ENCODE measurements at places on chromosomes 16 and 17. TPM values are rescaled to one million over a fixed set of nuclear protein-coding genes. Genes with fewer than 3 reads are reported as not detected.

Gene ANKRD40CL
- not detected for total RNA-seq

Gene GRAPL
- 2.5 TPM for total RNA-seq

Gene TSPOAP1
- 14.6 TPM for total RNA-seq

Gene KRT32
- total RNA-seq = not detected

Gene TBX6
- 0.54 TPM for total RNA-seq

Gene EFNB3
- total RNA-seq = 0.28 TPM

Gene PRSS33
- total RNA-seq = not detected

Gene PRAC1
- 9.1 TPM for total RNA-seq

Gene HOXB1
- total RNA-seq = 0.27 TPM

Gene ACSM5
- 3.1 TPM for total RNA-seq

Gene MT4
- total RNA-seq = not detected

Gene CLEC19A
- total RNA-seq = not detected

Gene GHDC
- total RNA-seq = 76.0 TPM

Gene MYO15B
- total RNA-seq = 33.9 TPM

Gene GAN
- total RNA-seq = 12.5 TPM

GRCh38 chr16:27230562-27231001, 27.3 kb downstream of the KDM8 start:
- no peak overlapping the region for H3K4me3 ChIP-seq
- H3K27ac ChIP-seq = no peak overlapping the region
- peaks cover 51% of the 10 kb centered on the region for H3K36me3 ChIP-seq
- H3K27me3 ChIP-seq = no peaks in the 10 kb centered on the region

GRCh38 chr16:16908077-16908476, 529.1 kb downstream of the NPIPA7 start:
- H3K4me1 ChIP-seq = no peaks in the 10 kb centered on the region

DNA sequence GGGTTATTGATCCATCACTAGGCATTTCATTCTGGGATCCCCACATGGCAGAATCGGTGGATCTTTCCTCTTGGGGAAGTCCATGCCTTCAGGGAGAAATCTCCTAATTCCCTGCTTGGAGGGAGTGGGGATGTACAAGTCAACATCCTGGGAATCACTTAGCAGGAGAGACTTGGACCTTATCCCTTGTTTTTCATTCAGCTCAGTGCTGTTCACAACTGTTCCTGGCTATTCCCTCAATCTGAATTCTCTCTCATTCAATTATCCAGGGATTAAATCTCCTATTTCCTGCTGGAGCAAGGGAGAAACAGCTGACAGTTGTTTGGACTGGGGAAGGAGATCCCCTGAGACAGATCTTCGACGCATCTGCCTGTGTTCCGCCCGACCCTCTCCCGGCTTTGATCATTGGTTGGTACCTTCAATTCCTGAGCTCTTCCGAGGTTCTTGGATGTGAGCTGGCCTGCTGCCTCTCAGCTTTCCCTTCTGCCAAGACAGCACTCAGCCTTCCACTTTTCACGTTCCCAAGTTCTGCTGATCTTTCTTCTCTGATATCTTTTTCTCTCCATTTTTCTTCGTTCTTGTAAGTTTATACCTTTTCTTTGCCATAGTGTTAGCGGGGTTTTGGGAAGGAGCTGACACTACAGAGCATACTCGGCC, 115.4 kb upstream of the GNAO1 start:
- H3K27ac ChIP-seq = no peak overlapping the region
- H3K4me1 ChIP-seq = no peaks in the 10 kb centered on the region
- DNase-seq = no peak
- H3K4me3 ChIP-seq = no peak overlapping the region
- no peaks in the 10 kb centered on the region for H3K27me3 ChIP-seq

GRCh38 chr17:65430209-65430833, 131.1 kb downstream of the AXIN2 start:
- no peaks in the 10 kb centered on the region for H3K27me3 ChIP-seq
- no peak overlapping the region for H3K27ac ChIP-seq
- no peaks in the 10 kb centered on the region for H3K4me1 ChIP-seq
- no peak overlapping the region for H3K4me3 ChIP-seq

DNA sequence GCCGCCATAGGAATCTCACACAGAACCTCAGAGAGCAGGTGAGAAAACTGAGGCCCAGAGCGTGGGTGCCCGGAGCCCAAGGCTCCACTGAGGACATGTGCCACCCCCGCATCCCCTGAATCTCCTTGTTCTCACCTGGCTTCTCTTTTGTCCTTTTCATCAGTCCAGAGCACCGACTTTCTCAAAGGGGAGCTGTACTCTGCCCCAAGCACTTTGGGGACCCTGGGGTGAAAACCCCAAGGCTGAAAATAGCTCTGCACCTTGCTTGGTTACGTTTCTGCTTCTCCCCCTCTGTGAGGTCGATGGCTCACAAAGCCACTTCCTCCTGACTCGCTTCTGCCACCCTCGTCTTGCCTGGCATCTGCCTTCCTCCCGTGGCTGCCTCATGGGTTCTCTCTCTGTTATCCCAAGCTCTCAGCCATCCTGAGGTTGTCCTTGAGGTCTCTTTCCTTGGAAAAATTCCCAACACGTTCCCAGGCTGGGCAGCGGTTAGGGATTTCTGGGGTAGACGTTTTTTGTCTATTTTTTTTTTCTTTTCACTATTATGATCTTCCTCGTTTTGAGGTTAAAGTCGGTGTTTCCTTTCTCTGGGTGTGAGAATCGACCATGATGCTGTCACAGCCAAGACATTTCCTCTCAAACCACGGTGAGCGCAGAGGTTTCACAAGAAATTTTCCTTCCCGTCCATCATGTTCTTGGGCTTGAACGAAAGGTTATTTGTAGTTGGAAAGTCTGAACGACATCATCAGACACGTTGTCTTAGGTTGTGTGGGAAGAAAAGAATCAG, 37.2 kb downstream of the IRF8 start:
- H3K4me3 ChIP-seq = no peak overlapping the region
- H3K27ac ChIP-seq = no peak overlapping the region
- no peaks in the 10 kb centered on the region for H3K4me1 ChIP-seq
- no peak for DNase-seq
- H3K36me3 ChIP-seq = no peaks in the 10 kb centered on the region
- H3K27me3 ChIP-seq = peaks cover 5% of the 10 kb centered on the region

DNA sequence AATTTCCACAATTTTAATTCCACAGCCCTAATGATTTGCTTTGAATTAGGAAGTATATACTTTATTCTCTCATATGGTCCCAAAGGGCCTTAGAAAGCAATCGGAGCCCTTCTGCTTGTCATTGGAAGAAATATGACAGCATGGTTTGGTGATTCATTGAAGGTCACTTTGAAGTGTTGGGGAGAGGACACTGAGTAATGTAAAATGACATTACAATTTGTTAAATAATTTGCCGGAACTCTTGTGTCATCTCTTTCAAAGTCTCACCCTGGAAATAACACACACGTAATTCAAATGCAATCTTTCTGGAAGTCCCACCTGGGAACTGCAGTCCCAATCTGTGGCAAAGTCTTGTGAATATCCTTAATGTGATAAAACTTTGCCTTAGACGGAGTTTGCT, 59.8 kb downstream of the BMERB1 start:
- no peak overlapping the region for H3K4me3 ChIP-seq
- H3K27ac ChIP-seq = no peak overlapping the region
- H3K36me3 ChIP-seq = no peaks in the 10 kb centered on the region
- H3K4me1 ChIP-seq = peaks cover 16% of the 10 kb centered on the region
- no peaks in the 10 kb centered on the region for H3K27me3 ChIP-seq

DNA sequence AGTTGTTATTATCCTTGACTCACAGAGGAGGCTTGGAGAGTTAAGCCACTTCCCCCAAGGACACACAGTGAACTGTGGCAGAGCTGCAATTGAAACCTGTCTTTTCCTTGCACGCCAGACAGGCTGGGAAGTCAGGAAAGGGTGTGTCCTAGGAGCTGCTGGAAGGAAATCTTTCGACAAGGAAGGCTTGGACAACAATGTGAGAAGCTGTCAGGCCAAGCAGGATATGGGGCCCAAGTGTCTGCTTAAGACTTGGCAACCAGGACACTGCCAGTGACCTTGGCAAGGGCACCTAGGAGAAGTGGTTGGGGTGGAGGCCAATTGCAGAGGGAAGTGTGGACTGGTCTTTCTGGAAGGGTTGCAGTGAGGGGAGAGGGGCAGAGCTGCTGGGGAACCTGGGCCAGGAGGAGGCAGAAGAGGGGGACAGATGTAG, 2.1 kb upstream of the CAMKK1 start:
- no peaks in the 10 kb centered on the region for H3K36me3 ChIP-seq
- peaks cover 50% of the 10 kb centered on the region for H3K4me1 ChIP-seq
- no peaks in the 10 kb centered on the region for H3K27me3 ChIP-seq
- no peak for DNase-seq

- H3K36me3 ChIP-seq = no peaks in the 10 kb centered on the region
- no peak for DNase-seq
- no peak overlapping the region for H3K4me3 ChIP-seq
- H3K27ac ChIP-seq = no peak overlapping the region
- H3K4me1 ChIP-seq = no peaks in the 10 kb centered on the region
Observed at GRCh38 chr16:56067406-56067805, 123.9 kb upstream of the GNAO1 start.

- DNase-seq = no peak
- H3K36me3 ChIP-seq = no peaks in the 10 kb centered on the region
- no peaks in the 10 kb centered on the region for H3K27me3 ChIP-seq
- H3K4me3 ChIP-seq = peak overlapping the region; percentile 99
- H3K4me1 ChIP-seq = peaks cover 31% of the 10 kb centered on the region
Observed at GRCh38 chr17:81832608-81833159, 407 bp downstream of the MCRIP1 start.

- no peak overlapping the region for H3K4me3 ChIP-seq
- peak; percentile 77 for DNase-seq
- peak overlapping the region; percentile 91 for H3K27ac ChIP-seq
- H3K4me1 ChIP-seq = peaks cover 93% of the 10 kb centered on the region
- H3K36me3 ChIP-seq = no peaks in the 10 kb centered on the region
Observed at GRCh38 chr17:82536512-82537201, 17.1 kb downstream of the FOXK2 start.

DNA sequence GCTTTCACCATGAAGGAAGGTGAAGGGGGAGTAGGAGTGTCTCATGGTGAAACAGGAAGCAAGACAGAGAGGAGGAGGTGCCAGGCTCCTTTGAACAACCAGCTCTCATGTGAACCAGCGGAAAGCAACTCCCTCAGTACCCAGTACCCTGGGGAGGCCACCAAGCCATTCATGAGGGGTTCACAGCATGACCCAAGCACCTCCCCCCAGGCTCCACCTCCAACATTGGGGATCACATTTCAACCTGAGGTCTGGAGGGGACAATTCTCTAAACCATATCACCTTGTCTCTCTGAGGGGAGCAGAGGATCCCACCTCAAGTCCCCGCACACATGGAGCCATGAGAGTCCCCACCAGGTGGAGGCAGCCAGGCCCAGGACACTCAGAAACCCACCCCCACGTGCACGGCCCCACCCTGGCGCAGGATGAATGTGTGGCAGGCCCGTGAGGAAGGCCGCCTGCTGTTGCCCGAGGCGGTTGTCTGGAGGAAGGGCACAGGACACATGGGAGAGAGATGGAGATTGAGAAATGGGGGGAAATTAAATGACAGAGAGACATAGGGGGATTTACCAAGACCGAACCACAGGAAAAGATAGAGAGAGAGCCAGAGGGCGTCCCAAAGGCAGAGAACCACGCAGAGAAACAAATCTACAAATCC, 85.9 kb downstream of the TMEM132E start:
- no peaks in the 10 kb centered on the region for H3K27me3 ChIP-seq
- H3K36me3 ChIP-seq = no peaks in the 10 kb centered on the region
- peak; percentile 24 for DNase-seq
- H3K4me1 ChIP-seq = no peaks in the 10 kb centered on the region

GRCh38 chr16:17282247-17282646, 188.5 kb downstream of the XYLT1 start:
- peaks cover 29% of the 10 kb centered on the region for H3K4me1 ChIP-seq
- no peaks in the 10 kb centered on the region for H3K27me3 ChIP-seq
- no peaks in the 10 kb centered on the region for H3K36me3 ChIP-seq
- no peak overlapping the region for H3K4me3 ChIP-seq
- no peak for DNase-seq

DNA sequence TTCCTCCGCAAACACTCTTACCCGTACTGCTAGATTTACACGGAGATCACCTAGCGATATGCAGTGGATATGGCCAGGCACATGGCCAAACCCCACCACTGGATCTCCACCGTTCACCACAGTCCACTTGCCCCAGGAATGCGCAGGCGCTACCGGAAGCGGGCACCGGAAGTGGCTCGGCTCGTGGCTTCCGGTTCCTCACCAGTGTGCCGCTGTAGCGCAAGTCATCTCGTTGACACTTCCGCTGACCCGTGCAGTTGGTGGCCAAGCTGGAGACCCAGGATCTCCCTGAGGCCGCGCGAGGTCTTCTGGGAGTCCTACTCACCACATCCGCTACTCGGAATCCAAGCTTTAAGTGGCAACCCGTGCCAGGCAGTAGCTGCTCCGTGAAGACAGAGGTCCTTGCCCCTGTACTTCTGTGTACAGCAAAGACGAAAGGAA, 11.5 kb downstream of the ZNF597 start:
- peaks cover 7% of the 10 kb centered on the region for H3K36me3 ChIP-seq
- no peaks in the 10 kb centered on the region for H3K27me3 ChIP-seq
- peak overlapping the region; percentile 37 for H3K4me3 ChIP-seq
- H3K27ac ChIP-seq = no peak overlapping the region
- DNase-seq = peak; percentile 73

DNA sequence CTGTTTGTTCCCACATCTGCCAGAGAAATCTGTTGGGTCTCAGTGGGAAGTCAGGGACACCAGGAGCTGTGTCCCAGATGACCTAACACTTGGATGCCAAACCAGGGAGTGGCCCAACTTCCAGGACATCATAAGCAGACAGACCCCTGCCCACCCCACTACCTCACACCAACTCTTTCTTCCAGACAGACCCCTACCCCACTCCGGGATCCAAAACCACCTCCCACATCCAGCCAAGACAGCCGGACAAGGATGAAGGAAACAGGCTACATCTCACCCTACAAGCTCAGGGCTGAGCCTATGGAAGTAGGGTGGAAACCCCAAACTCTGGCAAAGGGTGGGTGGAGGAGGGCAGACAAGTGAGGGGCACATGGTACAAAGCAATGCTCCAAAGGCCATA, 3.6 kb downstream of the HDAC5 start:
- no peak overlapping the region for H3K27ac ChIP-seq
- DNase-seq = no peak
- H3K36me3 ChIP-seq = peaks cover 12% of the 10 kb centered on the region
- H3K27me3 ChIP-seq = no peaks in the 10 kb centered on the region
- peaks cover 52% of the 10 kb centered on the region for H3K4me1 ChIP-seq

DNA sequence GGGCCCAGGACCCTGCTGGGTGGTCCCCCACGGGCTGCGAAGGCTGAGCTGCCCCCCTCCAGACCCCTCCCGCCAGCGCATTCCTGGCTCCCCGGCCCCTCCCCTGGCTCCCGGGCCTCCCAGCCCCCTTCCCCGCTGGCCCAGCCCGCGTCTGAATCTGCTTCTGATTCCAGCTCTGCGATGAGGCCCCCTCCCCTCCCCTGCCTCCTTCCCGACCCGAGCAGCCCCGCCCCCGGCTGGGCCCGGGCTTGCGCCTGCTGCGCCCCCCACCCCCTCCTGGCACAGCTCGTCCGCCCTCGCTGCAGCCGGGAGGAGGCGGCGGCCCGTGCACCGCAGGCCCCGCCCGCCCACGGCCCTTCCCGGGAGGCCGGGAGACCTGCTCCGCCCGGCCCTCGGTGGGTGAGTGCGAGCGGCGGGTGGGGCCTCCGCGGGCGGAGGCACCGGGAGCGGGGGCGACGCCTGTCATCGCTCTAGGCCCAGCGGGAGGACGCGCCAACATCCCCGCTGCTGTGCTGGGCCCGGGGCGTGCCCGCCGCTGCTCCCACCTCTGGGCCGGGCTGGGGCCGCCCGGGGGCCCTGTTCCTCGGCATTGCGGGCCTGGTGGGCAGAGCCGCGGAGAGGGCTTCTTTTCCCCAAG, at the start of gene NTN3:
NTN3 (plus strand) TSS at position 282 of the 637 bp plus-strand sequence. CDS start 405 bp downstream, outside the sequence.
- peak within 1 kb of the TSS; percentile 30 for H3K4me3 ChIP-seq
- peaks cover 49% of the 10 kb centered on the region for H3K27me3 ChIP-seq
- H3K36me3 ChIP-seq = no peaks in the 10 kb centered on the region
- DNase-seq = no peak

Measured in sigmoid colon (tissue), 7 donors.